ENCODE measurements at places on chromosomes 1 and 21.

- DNase-seq: no peak
These were observed 61.9 kb downstream of the TBCE start for GRCh38 chr1:235429143-235429542.

DNA sequence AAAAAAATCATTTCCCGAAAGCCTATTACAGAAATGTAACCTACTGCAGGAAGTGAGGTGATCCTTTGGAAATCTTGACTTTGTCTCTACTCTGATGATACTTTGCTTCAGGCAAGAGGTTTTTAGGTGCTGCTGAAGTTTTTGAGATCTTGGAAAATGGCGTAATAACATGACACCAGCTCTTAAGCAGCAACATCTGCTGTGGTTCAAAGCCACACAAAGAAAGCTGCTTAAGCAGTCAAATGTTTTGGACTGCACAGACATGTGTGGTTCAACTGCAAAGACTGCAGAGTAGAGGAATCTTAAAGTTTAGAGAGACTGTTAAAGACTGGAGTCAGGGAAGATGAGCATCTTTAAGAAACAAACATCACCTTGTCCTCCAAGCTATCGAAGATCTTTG, 139.0 kb downstream of the RASAL2 start:
- DNase-seq: no peak

- DNase-seq: no peak
These were observed 1035.7 kb downstream of the ADGRL2 start for GRCh38 chr1:82836213-82836972.

DNA sequence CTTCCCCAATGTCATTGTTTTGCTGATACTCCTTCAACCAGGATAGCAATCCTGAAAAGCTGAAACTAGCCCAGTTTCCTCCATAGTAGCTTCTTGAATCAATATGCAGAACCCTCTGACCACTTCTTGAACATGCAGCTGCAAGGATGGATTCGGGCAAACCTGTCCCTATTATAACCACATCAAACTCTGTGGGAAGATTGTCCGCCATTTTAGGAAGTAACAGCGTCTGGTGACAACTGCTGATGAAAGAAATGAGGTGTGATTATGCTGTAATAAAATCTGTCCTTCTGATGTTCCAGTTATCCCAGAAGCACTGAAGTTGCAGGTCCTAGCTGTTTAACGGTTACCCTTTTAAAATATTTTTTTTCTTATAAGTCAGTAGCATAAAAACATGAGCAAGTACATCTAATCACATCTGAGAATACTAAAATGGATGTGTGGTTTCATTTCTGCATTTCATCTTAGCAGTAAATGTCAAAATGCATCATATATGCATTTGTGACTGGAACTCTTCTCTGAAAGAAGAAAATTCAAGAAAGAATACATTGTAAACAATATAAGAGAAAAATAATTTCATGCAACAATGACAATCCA, 4.5 kb downstream of the CHML start:
- no peak for DNase-seq

- no peak for DNase-seq
These were observed 50.0 kb upstream of the BOLA1 start for GRCh38 chr1:149849111-149849946.

DNA sequence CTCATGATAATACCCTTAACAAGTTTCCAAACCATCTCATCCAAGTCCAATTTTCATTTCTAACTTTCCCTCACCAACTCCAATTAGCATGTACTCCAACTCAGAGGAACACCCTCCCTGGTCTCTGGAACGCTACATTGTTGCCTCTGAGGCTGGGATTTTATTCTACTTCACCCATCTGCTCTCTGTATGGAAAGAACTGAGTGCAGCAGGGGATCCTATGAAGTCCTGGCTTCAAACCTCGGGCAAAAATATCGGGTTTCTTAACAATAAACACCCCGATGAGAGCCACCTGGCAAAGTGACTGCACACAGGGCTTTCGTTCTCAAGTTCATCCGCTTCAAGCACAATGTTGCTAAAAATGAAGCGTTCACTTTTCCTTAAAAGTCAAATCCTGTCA, 99.6 kb downstream of the CRB1 start:
- DNase-seq: no peak

DNA sequence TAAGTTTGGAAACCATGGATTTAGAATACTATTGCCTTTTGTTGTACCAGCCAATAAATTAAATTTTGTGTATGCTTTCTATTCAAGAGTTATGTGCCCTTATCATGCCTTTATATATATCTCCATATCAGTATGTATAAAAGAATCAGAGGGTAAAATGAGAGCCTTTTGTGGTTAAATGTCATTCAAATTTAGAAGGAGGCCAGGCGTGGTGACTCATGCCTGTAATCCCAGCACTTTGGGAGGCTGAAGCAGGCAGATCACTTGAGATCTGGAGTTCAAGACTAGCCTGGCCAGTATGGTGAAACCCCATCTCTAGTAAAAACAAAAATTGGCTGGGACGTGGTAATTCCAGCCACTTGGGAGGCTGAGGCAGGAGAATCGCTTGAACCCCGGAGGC, 88.9 kb downstream of the XPR1 start:
- DNase-seq: no peak

- DNase-seq: no peak
These were observed 106.5 kb upstream of the RAB3GAP2 start for GRCh38 chr1:220378571-220379302.

- DNase-seq: no peak
These were observed 18.3 kb upstream of the MAP10 start for GRCh38 chr1:232786845-232787455.

GRCh38 chr1:232988572-232989040, 38.2 kb downstream of the NTPCR start:
- no peak for DNase-seq

DNA sequence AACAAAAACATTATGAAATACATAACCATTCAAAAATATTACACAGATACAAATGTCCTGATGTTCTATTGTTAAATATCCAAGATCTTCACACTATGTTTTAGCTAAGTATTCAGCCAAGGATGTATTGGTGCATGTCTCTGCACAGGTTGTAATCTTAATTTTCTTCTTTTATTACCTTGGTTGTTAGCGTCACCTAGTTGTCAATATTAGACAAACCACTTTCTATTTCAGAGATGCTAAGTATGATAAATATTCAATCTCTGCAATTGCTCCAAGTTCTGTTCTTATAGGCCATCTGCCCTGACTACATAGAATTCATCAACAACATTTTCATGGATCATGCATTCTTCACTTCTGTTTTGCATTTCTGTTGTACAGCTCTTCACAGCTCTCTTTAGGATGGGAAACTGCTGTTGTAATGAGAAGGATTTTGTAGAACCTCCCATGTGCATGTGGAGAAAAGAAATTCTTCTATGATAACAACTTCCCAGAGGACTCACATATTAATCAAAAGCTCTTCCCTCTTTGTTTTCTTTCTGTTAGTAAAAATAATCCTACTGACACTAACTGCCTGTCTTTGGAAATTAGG, 380.1 kb downstream of the NUF2 start:
- DNase-seq: no peak

DNA sequence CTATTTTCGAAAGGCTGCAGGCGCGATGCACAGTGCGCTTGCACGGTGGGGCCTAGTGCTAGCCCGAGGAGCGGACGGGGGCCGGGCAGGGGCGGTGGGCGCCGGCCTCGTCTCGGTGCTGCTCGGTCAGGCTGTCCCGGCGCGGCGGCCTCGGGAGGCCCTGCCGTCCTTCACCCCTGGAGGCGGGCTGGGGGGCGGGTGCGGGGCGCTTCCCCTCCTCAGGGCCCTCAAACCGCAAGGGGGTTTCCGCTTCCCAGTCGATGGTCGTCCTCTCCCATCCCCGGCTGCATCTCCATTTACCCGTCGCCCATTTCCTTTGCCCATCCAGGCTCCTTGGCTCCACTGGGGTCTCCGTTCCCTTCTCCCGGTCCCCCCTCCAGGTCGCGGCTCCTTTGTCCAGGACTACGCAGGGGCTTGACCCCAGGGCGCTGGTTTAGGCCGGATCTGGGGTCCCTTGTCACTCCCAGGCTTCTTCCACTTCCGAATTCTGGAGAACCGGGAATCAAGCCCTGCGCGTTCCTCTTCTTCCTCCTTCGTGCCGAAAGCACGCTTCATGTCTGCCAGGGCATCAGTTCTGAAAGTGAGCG, 196.3 kb upstream of the LMO4 start:
- DNase-seq: no peak

- no peak for DNase-seq
These were observed 18.0 kb downstream of the DLGAP3 start for GRCh38 chr1:34911465-34911864.

GRCh38 chr1:48817505-48818114, 40.9 kb upstream of the BEND5 start:
- peak; percentile 37 for DNase-seq

GRCh38 chr1:36880155-36881067, 153.9 kb downstream of the GRIK3 start:
- DNase-seq: no peak

GRCh38 chr1:17551755-17552234, 12.3 kb downstream of the ARHGEF10L start:
- no peak for DNase-seq

DNA sequence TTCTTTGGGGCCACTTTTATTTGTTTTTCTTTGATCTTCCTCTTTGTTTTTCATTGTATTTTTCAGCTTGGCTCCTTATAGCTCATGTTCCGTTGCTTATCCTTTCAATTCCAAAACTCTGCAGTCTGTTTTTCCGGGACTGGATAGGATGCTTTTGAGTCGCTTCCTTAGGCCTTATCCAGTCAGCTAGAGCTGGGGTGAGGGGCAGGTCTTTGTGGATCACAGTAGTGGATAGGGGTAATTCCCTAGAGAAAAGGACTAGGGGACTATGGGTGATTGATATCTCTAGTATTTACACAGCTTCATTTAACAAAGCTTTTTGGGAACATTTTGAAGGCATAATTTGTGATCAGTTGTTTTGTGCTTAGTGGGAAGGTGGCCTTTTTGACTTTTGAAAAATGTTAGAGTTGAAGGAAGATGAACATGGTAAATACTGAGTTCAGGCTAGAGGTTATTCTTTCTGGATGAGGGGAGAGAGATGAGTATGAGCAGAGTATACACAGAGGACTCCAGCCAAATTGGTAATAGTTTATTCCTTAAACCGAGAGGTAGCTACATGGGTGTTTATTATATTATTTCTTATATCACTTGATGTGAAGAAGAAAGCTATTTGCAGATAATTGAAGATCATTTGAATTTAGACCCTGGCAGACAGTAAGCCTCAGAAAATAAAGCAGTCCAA, 22.5 kb downstream of the CEP350 start:
- no peak for DNase-seq

GRCh38 chr1:243731301-243731891, 118.6 kb downstream of the AKT3 start:
- no peak for DNase-seq

DNA sequence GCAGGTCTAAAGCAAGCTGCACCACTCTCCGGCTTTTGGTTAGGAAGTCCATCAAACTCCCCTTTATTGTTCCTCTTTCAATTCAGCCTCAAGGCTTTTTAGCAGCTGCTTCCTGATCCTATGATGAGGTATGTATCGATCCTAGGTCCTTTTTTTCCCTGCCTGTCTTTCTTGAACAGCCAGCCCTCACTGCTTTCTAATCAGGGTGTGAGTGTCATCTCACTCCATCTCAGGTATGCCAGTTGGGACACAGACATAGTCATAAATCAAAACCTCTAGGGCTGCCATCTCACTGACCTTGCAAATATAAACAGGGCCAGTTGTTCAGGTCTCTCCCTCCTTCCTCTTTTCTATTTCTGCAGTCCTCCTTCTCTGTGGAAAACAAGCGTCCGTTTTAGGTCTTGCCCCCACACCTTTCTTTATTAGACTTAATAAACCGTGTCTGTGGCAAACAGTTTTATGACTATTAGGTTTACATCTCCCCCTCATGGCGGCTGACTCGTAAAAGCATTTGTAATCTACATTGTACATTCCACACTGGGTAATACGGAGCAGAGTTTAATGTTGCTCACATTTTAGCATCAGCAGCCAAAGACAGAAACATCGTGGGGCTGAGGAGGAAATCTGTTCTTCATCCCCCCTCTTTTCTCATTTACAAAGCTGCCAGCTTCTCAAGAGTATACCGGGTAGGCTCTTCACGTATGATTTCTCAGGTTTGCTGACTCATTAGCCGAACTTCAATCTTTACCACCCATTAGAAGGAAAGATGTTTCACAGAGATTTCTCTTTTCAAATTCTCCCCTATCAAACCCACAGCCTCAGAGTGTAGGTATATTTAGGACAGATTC, 11.6 kb downstream of the STYXL2 start:
- no peak for DNase-seq

- no peak for DNase-seq
These were observed 88.3 kb upstream of the NGF start for GRCh38 chr1:115426231-115426771.

GRCh38 chr1:147080006-147080661, 92.1 kb downstream of the PRKAB2 start:
- no peak for DNase-seq

- DNase-seq: no peak
These were observed 78.9 kb upstream of the C1orf174 start for GRCh38 chr1:3978990-3979325.

All from GM19239 (cell line).